ENCODE measurements at places on chromosomes 2 and 18.

- DNase-seq, result no peak
Measured at GRCh38 chr18:3114451-3114850, 101.5 kb upstream of the LPIN2 start.

DNA sequence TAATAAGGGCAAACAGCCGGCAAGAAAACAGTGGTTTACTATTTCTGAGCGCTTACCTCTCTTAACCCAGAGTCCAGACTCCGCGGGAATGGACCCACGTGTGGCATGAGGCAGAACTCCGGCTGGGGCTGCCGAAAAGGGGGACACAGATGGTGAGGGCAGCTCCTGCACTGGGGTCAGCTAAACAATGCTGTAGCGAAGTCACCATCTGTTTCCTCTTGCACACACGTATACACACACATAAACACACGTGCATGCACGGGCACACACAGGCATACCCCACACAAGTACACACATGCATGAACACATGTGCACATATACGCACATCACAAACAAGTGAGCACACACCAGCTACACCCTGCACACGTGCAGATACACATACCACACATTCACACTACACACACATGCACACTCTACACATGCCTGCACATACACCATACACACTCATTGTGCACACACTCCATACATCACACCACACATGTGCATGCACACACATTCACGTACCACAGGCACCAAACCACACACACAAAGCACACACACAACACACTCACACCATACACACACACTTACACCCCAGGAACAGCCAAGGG, 105.9 kb upstream of the ID2 start:
- DNase-seq, result no peak

DNA sequence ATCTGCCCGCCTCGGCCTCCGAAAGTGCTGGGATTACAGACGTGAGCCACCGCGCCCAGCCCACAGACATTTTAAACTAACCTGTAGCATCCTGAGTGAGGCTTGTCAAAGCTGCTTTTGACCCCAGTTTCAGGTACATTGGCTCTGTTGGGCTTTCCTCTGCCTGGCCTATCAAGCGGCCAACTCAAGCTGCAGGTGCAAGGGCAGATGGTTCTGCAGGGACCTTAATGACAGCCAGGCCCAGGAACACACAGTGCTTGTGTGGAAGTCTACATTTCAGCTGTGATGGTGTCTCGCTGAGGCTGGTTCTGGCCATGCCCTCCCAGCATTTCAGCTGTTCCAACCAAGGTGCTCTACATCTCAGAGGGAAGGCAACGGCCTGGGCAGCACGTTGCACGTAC, 18.4 kb downstream of the INPP4A start:
- no peak for DNase-seq

DNA sequence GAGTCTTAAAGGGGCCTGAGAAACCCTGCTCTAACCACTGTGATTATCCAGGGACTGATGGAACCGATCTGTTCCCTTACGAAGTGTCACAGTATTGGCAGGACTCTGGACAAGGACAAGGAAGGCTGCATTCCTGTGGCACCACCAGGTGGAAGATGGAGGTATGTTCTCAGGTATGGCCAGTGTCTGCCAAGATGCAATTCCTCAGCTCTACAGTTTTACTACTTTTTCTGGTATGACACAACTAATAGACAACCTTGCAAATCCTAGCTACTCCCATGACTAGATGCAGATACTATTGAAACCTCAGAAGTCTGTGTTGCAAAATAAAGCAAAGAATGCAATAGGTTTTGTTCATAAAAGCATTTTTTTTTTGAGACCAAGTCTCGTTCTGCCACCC, 14.6 kb downstream of the RAB31 start:
- DNase-seq, result no peak

DNA sequence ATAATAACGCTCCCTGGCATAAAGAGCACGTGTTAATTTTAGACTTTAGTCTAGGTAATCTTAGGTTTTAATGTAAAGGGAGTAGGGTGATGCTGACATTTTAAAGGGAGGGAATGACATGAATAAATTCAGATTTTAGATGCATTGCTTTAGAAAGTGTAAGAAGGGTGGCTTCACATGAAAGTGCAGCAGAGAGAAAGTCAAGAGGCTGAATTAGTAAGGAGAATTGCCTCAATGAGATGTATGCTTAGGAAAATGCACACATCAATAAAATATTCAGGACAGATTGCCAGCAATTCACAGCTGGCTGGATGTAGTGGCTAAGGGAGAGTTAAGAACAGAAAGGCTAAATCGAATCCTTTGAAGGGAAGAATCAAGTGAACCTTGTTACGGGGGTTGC, 165.5 kb upstream of the CDH19 start:
- no peak for DNase-seq

DNA sequence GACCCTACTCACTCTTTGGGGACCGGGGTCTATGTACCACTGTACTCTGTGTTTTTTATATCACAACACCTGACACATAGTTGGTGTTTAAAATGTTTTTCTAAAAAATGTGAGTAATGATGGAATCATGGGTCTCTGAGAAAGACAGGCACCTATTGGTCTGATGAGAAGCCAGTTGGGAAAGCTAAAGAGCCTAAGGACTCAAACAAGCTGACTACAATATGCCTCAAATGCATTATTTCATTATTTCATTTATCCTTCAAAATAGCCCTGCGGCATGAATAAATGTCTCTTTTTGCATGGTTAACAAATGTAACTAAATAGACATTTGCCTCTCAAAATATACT, 102.9 kb upstream of the SCN1A start:
- no peak for DNase-seq

DNA sequence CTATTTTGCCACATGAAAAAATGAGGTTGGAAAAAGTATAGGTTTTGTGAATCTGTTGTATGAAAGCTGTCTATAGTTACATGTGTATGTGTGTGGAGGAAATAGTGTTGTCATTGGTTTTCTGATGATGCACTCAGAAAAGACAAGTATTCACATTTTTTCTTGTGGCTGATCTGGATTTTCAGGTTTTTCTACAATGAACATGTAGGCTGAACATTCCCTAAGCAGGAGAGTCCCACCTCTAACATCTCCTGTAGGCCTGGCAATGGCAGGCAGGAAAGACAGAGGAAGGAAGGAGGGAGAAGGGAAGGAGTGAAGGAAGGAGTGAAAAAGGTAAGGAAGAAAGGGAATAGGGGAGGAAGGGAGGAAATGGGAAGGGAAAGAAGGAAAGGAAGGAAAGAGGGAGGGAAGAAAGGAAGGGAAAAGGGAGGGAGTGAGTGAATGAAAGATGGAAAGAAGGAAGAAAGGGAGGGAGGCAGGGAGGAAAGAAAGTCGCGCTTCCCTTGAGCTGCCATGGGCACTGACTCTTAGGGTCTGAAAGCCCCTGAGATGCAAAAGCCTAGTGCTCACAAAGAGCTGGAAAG, 495 bp upstream of the IL36RN start:
- DNase-seq, result no peak

GRCh38 chr2:9795071-9795470, 48.2 kb upstream of the TAF1B start:
- DNase-seq, result no peak
